ENCODE measurements at places on chromosomes 7 and 10. TPM values are rescaled to one million over a fixed set of nuclear protein-coding genes. Genes with fewer than 3 reads are reported as not detected.

Gene TET1
- total RNA-seq: 1.5 TPM

Gene NPSR1
- not detected for total RNA-seq

Gene MEOX2
- not detected for total RNA-seq

Gene TMEM270
- total RNA-seq: not detected

- DNase-seq: no peak
Observed at GRCh38 chr10:101941871-101942270, 98.3 kb upstream of the KCNIP2 start.

DNA sequence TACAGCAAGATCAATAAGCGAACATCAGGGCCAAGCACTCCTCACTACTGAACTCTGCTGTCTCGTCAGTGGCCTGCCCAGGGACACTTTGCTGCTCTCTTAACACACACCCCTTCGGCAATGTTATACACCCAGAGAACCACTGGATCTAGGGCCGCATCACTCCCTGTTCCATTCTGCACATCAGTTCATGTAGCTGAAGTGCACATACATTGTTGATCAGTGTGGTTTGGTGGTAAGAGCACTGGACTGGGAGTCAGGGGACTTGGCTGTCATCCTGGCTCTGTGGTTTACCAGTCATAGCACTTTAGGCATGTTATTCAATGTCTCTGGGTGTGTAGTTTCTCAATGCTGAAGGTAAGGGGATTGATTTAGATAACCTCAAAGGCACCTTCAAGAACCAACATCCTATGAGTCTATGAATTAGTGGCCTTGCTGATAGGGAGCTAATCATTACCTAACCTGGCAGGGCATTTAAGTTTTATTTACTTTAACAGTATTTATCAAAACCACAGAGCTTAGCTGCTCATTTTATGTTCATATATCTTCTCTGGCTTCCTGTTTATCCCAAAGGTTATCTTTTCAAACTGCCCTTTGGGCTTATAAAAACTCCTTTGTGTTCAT, 24.8 kb downstream of the DUSP5 start:
- no peak for DNase-seq

DNA sequence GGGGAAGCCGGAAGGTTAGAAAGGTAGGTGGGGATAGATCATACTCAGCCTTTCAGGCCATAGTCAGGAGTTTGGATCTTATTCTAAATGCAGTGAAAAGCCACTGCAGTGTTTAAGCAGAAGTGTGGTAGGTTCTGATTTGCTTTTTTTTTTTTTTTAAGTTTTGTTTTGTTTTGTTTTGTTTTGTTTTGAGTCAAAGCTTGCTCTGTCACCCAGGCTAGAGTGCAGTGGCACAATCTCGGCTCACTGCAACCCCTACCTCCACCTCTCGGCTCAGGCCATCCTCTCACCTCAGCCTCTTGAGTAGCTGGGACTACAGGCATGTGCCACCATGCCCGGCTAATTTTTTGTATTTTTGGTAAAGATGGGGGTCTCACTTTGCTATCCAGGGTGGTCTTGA, 23.5 kb downstream of the RHOBTB1 start:
- no peak for DNase-seq

DNA sequence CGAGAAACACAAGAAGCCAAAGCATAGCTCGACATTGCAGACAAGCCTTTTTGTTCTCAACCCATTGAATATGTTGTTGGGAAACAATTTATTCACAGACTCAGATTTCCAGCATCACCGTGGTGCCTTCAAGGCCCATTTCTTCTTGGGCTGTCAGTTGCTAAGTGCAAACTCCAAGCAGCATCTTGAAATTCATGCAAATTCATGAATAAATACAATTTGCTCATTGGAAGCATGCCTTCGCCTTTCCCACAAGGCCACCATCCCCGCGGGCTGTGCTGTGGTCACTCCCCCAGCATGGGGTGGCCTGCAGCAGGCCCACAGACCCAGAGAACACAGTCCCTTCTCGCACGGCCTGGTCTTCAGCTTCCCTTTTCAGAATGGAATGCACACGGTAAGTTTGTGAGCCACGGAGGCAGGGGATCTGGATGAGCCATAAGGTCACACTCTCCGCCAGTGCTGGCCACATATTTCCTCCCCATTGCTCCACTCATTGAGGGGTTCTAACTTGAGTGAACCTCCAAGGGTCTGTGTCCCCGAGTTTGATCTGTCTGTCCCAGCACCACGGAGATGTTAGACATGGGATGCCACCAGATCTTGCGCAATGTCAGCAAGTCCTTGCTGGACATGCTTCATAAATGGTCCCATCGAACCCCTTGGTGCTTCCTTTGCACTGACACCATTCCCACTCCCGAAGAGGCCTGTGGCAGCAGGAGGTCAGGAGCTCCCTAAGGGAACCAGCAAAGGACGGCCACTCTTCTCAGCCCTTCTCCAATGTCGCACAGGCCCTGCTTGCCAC, 109.5 kb downstream of the GFRA1 start:
- no peak for DNase-seq

GRCh38 chr10:131337741-131338140, 26.2 kb upstream of the TCERG1L start:
- no peak for DNase-seq

DNA sequence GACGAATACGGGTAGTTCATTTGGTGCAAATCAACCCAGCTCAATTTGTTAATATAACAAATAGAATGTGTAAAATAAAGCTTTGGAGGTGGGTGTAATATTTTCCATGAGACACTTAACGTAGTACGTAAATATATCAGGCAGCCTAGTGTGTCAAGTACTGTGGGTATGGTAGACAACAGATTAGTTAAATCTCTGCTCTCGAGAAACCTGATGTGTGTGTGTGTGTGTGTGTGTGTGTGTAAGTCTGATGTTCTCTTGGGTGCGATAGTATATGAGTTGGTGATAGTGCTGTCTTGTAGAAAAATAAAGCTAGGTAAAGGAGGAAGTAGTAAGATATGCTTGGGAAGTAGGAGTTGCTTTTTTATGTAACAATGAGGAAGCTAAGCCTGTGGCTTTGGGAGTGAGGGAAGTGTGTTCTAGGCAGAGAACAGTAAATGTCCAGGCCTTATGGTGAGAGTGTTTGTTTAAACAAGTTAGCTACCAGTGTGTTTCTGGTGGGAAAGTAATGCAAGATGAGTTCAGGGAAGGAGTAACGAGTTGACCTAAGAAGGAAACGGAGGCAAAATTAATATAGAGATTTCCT, 26.1 kb downstream of the WAC start:
- no peak for DNase-seq

- DNase-seq: no peak
Observed at GRCh38 chr7:36945612-36946400, 221.5 kb upstream of the AOAH start.

- DNase-seq: no peak
Observed at GRCh38 chr10:21100190-21100589, 203.1 kb upstream of the NEBL start.

DNA sequence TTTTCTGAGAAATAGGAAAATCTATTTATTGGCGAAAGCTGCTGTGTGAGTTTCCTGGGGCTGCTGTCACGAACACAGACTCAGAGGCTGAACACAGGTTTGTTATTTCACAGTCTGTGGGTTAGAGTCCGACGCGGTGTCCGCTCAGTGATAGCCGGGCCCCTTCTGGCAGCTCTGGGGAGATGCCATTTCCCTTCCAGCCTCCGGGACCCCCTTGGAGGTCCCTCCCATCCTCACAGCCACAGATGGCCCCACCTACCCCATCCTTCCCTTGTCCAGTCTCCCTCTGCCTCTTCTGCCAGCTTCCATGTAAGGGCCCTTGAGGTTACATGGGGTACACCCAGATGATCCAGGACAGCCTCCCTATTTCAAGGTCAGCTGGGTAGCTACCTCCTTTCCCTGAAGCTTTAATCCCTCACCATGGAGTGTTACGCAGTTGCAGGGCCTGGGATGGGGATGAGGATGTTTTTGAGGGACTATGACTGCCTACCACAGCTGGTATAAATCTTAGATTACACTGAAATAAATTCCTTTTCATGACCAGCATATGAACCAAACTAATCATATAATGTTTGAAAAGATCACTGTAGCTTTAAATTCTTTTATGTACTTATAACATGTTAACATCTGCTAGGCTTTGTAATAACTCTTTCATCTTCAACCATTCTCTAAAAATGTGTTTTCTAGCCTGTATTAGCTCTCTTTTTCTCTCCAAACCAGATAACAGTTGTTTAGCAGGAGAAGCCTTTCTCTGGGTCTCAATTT, 98.5 kb downstream of the WDR37 start:
- no peak for DNase-seq

DNA sequence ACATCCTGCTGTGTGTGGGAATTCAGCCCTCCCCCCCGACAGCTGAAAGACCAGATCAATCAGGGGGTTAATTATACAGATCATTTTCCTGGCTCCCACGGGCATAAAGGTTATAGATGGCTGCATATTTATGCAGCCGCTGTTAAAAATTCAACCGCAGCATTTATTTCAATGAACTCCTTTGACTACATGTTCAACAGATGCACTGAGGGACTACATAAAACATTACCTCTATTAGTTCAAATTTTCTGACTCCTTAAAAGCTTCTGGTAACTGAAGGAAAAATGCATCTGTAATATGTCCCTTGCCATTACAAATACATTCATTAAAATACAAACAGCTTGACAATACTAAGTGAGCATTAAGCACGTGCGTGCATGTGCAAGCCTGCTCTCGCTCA, 49.7 kb upstream of the YAE1 start:
- no peak for DNase-seq

GRCh38 chr7:154338701-154339506, 286.7 kb downstream of the DPP6 start:
- DNase-seq: no peak

- no peak for DNase-seq
Observed at GRCh38 chr7:95052566-95053094, 145.2 kb downstream of the PPP1R9A start.

DNA sequence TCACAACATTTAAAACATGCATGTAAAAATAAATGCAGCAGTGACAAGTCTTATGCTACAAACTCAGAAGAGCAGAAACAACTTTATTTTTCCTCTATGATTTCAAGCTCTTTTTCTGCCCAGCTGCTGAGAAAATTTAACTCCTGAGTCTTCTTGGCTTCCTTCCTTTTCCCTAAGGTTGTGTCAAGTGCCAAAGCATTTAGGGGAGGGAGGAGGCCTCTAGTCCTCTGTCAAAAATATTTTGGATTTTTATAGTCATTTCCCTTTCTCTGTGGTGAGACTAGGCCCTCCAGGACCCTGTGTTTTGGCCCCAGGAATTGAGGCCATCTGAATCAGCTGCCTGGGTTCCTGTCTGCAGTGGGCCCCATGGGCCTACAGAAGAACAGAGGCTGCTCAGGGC, 11.0 kb upstream of the PILRB start:
- no peak for DNase-seq

GRCh38 chr7:2289111-2289586, 25.1 kb downstream of the SNX8 start:
- DNase-seq: no peak
